ENCODE measurements at places on chromosomes 16 and 17.
A peak's percentile ranks its signal among the peaks of the same experiment; 100 is the strongest.

DNA sequence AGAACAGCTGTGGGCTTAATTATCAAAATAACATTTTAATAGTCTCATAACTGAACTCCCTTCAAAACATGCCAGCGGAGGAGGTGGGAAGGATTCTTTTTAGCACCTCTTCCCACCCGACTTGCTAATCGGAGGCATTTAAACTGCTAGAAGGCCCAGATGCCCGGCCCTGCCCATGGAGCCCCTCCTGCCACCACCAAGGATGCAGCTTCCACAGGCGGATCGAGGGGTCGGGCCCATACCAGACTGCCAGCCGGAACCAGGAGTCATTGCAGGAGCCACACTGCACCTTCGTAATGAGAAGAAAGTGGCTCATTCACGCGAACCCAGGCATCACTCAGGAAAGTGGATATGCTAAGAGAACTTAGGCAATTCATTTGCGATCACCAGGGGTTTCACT is 201.2 kb downstream of the C16orf78 start:
- no peak for DNase-seq

GRCh38 chr16:84281074-84281473 is 13.6 kb upstream of the WFDC1 start:
- DNase-seq, result no peak

- no peak for DNase-seq
Measured at GRCh38 chr17:28550858-28551257, 1.6 kb downstream of the UNC119 start.

GRCh38 chr16:8634991-8635736 is 13.7 kb downstream of the METTL22 start:
- no peak for DNase-seq

DNA sequence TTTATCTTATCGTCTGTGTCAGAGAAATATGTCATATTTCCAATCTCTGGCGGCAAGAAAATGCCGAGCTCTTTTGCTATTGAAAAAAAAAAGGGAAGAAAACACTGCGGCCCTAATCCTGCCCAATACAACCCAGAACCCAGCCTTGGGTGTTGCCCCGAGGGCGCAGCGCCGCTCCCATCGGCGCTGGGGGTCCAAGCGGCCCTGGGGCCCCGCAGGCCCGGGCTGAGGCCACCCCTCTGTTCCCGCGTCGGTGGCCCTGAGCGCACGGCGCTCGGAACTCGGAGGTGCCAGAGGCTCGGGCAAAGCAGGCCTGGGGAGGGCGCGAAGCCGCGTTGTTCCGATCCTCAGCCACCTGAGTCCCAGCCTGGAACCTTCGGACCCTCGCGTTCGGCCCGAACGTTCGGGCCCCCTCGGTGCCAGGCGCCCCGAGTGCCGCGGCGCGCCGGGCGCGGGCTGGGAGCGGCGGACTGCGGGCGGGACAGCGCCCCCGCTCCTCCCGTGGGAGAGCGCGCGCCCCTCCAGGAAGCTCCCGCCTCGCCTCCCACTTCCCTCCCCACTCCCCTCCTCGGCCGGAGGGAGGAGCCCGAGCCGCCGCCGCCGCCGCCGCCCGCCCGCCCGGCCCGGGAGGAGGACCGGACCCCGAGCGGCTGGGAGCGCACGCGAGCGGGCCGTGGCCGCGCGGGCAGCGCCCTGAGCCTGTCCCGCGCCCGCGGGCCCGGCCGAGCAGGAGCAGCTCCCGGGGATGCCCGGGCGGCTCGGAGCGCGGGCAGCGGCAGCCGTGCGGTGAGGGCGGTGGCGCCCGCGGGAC is at the start of gene CPNE2:
Gene CPNE2, plus strand, starts transcription at position 609 of the 811 bp plus-strand sequence. CDS start 18,160 bp downstream, outside the sequence.
- DNase-seq, result peak; percentile 19

- DNase-seq, result no peak
Measured at GRCh38 chr16:54165174-54165911, 121.2 kb downstream of the IRX3 start.

- DNase-seq, result no peak
Measured at GRCh38 chr17:36777118-36777517, 160.2 kb upstream of the LHX1 start.

GRCh38 chr17:29870836-29871465 is 59.1 kb downstream of the SSH2 start:
- DNase-seq, result no peak

GRCh38 chr17:34527136-34527907 is 52.1 kb upstream of the TMEM132E start:
- DNase-seq, result no peak

DNA sequence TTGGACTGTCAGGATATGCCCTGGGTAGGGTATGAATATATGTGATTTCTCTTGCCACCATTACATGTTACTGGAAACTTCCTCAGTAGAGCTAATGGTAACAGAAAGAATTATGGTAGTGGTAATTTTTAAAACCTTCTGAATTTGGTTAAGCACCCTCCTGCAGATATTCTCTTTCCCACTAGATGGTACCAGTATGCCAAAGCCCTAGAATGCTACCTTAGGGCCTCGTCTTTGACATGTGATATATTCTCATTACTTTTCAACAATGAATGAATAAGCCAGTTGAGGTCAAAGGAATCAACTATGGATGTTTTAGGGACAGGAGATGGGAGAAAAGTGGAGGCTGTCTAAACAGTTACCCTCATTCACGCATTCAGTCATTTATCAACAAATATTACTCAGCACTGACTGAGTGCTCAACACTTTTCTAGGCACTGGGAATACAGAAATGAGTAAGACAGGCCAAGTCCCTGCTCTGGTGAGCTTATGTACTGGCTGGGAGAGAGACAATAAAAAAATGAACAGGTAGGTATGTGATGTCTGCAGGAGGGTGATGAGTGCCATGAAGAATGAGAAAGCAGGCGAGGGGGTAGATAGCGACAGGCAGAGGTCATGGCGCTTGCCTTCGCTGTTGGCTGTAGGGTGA is 14.7 kb downstream of the CDH13 start:
- no peak for DNase-seq

- no peak for DNase-seq
Measured at GRCh38 chr16:58933186-58933585, 199.1 kb upstream of the GOT2 start.
